Activated gamma-delta T cell treated with Interleukin-2 at 50 U/mL for 16 hours (primary cell): ENCODE measurements at places on chromosomes 3 and 15.

DNA sequence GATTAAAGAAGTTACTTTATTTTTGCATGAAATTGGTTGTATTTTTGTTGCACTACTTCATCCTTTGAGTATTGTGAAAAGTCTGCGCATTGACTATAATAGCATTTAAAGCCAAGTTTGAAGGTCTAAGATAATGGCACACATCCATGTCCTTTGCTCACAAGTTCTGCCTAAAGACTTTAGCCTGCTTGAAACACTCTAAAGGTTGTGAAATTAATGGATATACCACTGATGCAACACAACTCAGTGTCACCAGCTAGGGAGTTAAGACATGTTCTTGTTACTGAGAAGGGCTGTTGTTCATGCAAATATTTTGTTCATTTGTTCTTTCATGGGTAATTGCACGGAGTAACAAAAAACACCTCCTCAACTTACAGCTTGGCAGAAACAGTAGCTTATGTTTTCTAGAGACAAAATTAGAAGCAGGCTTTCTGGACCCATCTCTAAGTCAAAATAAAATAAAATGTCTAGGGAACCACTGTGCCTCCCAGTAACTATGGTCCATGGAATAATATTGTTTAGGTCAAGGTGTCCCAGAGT is 83.9 kb downstream of the PPARG start:
- no peak for DNase-seq

DNA sequence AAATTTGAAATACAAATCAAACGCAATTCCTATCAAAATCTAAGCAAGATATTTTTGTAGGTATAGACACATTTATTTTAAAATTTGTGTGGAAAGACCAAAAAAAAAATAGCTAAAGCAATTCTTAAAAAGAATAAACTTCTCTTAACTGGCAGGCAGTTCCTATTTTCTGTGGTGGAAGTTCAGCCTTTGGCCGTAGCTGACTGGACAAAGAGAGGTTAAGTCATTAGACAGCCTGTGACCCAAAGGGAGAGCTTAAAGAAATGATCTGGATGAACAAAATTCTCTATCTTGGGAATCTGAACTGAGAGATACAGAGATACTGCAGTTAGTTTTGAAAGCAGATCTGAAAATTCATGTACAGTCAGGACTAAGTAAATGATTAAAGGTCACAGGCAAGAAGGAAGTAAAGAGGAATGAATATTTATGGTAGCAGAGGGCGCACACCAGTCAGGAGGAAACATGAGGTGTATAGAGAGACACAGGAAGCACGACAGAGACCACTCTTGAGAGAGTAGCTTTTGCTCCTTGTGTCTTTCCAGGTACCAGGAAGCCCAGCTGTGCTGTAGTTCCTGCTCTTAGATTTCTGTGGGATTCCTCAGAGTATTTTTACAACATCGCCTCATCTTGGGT is 57.5 kb downstream of the TPRG1 start:
- no peak for DNase-seq

DNA sequence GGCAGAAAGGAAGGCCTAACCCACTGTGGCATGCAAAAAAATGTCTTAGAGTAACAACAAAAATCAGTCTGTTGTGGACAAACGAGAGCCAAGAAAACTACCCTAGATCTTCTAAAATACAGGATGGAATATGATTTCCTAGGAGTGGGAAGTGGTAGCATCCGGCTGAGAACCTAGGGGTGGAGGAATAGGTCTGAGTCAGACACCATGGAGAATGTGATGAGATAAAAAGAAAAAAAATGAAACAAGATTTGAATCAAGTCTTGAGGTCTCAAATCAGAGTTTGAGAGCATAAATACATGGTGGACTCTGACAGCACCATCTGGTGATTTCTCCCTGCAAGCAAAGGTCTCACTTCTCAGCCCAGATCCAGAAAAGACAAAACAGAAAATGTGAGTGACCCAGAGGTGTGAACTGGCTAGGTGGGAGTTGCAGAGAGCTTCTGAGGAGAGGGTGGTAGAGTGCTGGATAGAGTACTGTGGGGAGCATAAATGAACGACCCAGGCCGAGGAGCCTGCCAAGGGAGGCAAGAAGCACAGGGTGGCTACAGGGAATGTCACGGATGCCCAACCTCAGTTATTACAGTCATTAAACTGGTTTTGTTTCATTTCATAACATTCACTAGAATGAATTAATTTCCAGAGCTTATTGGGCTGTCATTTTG is 27.6 kb upstream of the VEPH1 start:
- no peak for DNase-seq

DNA sequence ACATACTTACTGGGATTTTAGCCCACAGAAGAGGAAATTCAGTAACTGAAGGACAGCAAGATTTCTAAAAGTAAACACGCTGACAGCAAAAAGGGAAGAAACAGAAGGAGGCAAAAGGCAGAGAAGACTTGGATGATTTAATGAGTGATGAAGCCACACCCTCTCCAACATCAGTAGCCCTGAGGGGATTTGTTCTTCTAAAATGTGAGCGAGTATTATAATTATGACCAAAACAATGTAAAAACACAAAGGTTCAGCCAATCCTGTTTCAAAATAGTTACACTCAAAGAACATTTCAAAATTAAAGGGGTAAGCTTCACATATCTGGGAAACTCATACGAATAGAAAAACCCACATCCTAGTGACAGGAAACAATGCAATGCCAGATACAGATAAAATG is 25.0 kb downstream of the MCCC1 start:
- no peak for DNase-seq

- no peak for DNase-seq
These were observed 288.8 kb downstream of the CNTN6 start for GRCh38 chr3:1381647-1382036.

DNA sequence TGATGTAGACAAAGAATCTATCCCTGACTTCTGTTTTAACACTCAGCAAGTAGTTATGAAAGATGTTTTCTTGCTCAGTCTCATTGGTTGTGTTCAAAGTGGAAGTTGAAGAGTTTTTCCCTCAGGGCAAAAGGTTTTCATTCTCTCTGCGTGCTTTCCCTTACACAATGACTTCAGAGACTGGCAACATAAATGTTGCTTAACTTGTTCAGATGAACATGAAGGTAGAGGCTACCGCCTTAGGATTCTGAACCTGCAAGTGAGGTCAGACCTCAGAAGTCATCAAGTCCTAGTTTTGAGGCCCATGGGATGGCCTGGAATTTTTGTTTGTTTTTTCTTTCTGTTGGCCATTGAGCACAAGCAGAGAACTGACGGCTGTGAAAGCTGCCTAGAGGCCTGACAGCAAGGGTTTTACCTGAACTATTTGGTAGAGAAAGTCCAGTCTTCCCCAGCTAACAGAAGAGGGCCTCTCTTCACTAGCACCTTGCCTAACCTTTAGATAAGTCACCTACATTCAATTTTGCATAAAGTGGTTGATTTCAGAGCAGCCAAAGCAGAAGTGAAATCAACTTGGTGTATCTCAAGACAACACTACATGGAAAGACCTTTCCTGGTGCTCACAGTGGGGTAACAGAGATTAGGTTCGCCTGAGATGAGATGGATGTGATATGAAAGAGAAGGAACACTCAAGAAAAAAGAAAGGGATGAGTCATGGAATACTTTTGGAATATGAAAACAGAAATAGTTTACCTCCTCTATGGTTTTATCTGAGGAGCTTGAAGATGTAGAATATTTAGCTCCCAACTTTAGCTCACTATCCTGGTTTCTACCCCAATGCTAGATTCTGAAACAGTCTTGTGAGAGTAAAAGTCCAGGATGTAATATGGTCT is 53.6 kb upstream of the AP4E1 start:
- no peak for DNase-seq

DNA sequence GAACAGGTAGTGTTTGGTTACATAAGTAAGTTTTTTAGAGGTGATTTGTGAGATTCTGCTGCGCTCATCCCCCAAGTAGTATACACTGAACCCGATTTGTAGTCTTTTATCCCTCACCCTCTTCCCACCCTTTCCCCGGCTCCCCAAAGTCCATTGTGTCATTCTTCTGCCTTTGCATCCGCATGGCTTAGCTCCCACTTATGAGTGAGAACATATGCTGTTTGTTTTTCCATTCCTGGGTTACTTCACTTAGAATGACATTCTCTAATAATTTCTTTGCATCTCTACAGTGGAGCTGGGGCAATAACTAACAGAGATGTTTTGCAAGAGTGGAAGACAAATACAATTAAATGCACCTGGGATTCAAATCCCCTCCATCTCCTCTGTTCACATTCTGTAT is 93.2 kb downstream of the TP63 start:
- DNase-seq = no peak

GRCh38 chr15:63582718-63583426 is 14.3 kb upstream of the FBXL22 start:
- no peak for DNase-seq

DNA sequence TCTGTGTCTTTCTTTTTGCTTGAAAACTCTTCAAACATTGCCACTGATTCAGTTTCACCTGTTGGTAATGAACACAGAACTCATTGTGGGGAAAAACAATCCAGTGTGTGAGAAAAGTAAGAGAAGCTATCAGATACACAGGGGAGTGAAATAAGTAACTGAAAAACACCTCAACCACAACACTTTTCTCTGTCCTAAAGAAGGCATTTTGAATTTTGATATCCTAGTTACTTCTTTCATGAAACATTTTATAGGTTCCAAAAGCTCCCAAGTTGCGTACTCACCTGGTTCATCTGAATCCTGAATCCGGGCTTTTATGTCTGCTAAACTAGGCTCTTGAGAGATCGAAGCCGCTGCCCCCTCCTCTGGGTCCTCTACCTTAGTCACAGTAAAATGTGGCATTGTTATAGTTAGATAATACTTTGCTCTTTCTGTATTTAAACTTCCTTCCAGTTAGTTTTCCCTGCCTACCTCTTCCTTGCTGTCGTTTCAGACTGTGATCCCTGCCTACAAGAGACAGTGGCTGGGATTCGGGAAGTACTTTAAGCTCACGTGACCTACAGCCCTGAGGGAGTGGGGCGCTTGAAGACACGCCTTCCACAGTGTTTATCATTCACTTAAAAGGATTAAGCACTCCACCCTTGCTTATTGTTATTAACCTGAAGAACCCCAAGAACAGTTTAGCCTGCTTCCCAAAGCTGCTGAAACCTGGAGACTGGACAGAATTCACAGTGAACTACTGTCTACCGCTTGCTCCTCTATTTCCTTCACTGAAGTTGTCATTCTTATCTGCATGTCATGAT is 19.1 kb downstream of the SLC12A6 start:
- DNase-seq = no peak

DNA sequence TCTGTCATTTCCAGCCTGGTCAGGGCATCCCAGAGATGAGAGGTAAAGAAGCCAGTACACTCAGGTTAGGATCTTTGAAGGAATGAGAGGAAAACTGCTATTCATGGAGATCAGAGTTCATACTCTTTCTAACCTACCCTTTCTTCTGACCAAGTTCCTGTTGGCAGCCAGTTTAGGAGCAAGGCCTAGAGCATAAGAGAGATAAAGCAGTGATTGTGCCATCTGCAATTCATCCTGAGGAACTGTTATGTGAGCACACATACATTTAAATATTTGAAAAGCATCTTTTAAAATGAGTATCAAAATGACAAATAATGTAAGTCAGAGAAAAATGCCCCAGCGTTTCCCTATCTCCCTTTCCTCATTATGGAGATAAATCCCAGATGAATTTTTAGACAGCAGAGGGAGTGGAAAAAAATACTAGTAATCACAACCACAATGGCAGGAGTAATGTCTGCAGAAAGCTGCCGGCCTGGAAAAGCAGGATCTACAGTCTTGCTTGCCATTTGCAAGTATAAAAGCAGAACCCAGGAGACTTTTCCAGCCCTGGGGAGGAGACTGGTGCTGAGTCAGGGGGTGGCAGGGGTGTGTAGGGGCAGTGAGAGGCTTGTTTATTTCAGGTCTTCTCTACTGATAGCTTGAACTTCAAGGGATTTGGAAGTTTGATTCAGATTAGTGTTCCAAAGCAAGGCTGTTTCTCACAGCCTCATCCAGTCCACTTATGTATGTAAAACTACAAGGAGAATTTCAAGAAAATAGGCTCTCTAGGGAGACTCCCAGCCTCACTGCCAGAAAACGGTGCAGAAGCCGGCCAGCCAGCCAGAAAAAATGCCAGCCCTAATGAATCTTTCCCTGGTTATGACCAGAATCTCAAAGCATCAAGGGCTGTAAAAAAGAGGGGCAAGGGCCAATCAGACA is 1052.4 kb downstream of the TUSC7 start:
- no peak for DNase-seq

- no peak for DNase-seq
These were observed 40.5 kb downstream of the FAM174B start for GRCh38 chr15:92614791-92615785.

- DNase-seq = no peak
These were observed 907.4 kb downstream of the NTRK3 start for GRCh38 chr15:87349181-87349580.

DNA sequence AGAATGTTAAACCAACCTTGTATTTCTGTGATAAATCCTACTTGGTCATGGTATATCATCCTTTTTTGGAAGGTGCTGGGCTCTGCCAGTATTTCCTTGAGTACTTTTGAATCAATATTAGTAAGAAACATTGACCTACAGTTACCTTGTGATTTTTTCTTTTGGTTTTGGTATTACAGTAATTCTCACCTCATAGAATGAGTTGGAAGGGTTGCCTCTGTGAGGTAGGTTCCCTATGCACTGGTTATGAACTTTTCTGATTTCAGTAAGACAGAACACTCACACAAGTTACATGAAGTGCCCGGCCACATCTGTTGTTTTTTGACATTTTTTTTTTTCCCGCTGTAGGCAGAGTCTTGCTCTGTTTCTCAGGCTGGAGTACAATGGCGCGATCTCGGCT is 20.0 kb downstream of the PCCB start:
- DNase-seq = no peak

GRCh38 chr3:115428841-115429240 is 194.5 kb upstream of the GAP43 start:
- DNase-seq = no peak

GRCh38 chr3:168884353-168884903 is 779.1 kb downstream of the MECOM start:
- no peak for DNase-seq

DNA sequence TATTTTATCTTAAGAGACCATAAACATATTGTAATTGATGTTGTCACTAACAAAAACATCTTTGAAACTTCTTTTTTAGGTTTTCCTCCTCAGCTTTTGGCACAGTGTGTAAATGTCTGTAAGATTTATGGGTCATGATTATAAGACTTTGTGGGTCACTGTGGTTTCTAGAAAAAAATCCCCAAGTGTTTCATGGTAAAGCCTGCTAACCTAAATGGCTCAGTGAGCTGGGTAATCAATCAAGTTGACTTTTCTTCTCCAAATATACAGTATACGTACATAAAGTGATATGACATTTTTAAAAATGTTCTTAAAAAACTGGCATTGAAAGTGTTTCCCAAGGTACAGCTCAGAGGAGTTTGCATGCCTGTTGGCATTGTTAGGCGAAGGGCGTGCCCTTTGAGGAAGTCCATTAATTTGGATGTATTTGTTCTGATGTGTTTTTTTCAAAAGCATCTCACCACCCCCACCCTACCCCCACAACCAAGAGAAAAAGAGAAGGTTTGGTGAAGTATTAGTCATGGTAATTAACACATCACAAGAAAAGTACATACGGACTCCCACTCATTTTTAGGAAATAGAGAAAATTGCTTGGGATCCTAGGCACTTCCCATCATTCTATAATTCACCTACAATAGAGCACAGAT is 385.4 kb upstream of the LRRC3B start:
- DNase-seq = no peak
